Sigmoid colon (tissue), 7 donors: ENCODE measurements at places on chromosomes 16 and 17. TPM values are rescaled to one million over a fixed set of nuclear protein-coding genes. Genes with fewer than 3 reads are reported as not detected.
A peak's percentile ranks its signal among the peaks of the same experiment; 100 is the strongest.

- no peaks in the 10 kb centered on the region for H3K36me3 ChIP-seq
- H3K4me1 ChIP-seq, result no peaks in the 10 kb centered on the region
- no peak overlapping the region for H3K27ac ChIP-seq
These were observed 21.1 kb downstream of the FOXN1 start for GRCh38 chr17:28527181-28527681.

DNA sequence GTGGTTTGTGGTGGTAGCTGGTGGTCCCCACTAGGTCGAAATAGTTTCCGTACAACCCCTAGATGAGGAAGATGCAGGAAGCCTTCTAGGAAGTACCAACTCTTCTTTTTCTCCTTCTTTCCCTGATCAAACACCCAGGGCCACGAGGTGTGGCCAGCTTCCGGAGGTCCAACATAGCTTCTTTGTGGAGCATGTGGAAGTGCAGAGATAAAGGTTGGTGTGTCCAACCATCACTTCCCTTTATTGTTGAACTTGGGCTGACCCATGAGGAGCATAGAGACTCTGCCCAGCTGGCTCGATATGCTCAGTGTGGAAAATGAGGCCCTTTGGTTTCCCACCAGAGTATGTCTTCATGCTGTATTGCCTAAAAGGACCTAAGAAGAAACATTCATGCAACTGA, 6.3 kb upstream of the RGS9 start:
- no peaks in the 10 kb centered on the region for H3K4me1 ChIP-seq
- no peak overlapping the region for H3K4me3 ChIP-seq
- H3K27ac ChIP-seq, result no peak overlapping the region
- H3K27me3 ChIP-seq, result no peaks in the 10 kb centered on the region
- DNase-seq, result no peak

GRCh38 chr17:39674702-39675389, 6.6 kb downstream of the PNMT start:
- H3K4me3 ChIP-seq, result no peak overlapping the region
- no peak for DNase-seq
- no peaks in the 10 kb centered on the region for H3K36me3 ChIP-seq
- H3K4me1 ChIP-seq, result no peaks in the 10 kb centered on the region
- H3K27ac ChIP-seq, result no peak overlapping the region

RASL10B gene
- total RNA-seq, result 5.5 TPM

GRCh38 chr17:28645576-28645939, 600 bp upstream of the BLTP2 start:
- H3K27me3 ChIP-seq, result no peaks in the 10 kb centered on the region
- peaks cover 8% of the 10 kb centered on the region for H3K36me3 ChIP-seq
- peak overlapping the region; percentile 98 for H3K4me3 ChIP-seq
- peaks cover 40% of the 10 kb centered on the region for H3K4me1 ChIP-seq

GRCh38 chr17:79075446-79075750, 774 bp downstream of the ENGASE start:
- H3K27me3 ChIP-seq, result no peaks in the 10 kb centered on the region
- DNase-seq, result no peak
- H3K27ac ChIP-seq, result peak overlapping the region; percentile 83
- H3K36me3 ChIP-seq, result peaks cover 10% of the 10 kb centered on the region
- H3K4me3 ChIP-seq, result peak overlapping the region; percentile 94
- peaks cover 25% of the 10 kb centered on the region for H3K4me1 ChIP-seq

MT4 gene
- total RNA-seq, result not detected

DNA sequence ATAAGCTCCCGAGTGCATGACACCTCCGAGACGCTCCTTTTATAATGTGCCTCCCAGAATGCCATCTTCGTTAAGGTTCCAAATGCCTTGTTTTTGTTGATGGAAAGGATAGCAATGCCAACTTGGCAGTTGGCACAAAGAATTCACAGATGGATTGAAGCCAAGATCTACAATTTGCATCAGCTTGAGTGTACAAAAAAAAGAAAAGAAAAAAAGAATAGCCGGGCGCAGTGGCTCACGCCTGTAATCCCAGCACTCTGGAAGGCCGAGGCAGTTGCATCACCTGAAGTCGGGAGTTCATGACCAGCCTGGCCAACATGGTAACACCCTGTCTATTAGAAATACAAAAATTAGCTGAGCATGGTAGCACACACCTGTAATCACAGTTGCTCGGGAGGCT, 7.6 kb downstream of the TBC1D16 start:
- H3K4me1 ChIP-seq, result no peaks in the 10 kb centered on the region
- H3K27me3 ChIP-seq, result no peaks in the 10 kb centered on the region
- H3K27ac ChIP-seq, result peak overlapping the region; percentile 73

DNA sequence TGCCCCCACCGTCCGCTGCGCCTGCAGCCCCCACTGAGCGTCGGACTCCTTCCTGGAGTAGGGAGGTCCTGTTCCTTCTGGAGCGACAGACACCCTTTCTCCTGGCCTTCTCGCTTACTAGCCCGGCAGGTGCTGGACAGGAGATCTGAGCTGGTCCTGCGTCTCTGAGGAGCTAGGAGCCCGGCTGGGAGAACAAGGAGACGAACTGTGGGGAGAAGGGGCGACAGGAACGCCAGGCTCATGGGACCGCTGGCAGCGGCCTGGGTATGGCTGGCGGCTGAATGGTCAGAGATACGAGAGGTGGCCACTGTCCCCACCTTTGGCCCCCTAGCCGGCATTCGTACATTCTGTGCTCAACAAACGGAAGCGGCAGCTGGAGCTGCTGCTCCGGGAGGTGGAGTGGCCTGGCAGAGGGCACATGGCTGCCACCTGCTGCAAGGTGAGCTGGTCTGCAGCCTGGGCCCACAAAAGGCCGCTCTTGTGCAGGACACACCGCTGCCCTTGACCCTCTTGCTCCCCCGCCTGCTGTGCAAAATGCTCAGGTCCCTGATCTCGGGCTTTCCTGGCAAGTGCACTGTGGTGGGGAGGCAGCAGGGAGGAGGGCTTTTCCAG, 2066.7 kb downstream of the TP53TG3F start:
- no peak overlapping the region for H3K4me3 ChIP-seq
- no peak overlapping the region for H3K27ac ChIP-seq
- no peak for DNase-seq

- H3K27me3 ChIP-seq, result peaks cover 100% of the 10 kb centered on the region
- H3K27ac ChIP-seq, result no peak overlapping the region
- H3K36me3 ChIP-seq, result no peaks in the 10 kb centered on the region
- peaks cover 16% of the 10 kb centered on the region for H3K4me1 ChIP-seq
- H3K4me3 ChIP-seq, result no peak overlapping the region
These were observed 8.5 kb upstream of the HOXB9 start for GRCh38 chr17:48634493-48635208.

NSF gene
- 31.7 TPM for total RNA-seq
